ENCODE measurements at places on chromosomes 1 and 21.

GRCh38 chr1:70874818-70875217 is 172.8 kb downstream of the PTGER3 start:
- no peak for DNase-seq

- no peak for DNase-seq
These were observed 19.6 kb upstream of the FAM89A start for GRCh38 chr1:231059566-231060193.

DNA sequence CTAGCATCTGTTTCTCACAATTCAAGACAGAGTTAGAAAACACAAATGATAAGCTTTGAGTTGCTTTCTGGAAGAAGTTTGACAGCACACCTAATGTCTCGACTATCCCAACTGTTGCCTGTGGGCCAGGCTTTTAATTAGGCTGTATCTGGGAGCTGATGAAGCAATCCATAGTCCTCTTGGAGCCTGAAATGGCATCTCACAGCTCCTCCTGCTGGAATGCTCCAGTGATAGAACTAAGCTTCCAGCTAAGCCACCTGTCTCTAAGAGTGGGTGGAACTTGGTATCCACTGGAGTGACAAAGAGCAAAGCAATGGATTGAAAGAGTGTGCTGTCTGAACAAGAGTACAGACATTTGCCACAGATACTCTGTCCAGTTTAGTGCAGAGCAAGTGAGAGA is 605.3 kb upstream of the NR5A2 start:
- DNase-seq, result no peak

- DNase-seq, result no peak
These were observed 10.9 kb upstream of the CD5L start for GRCh38 chr1:157852476-157852875.

DNA sequence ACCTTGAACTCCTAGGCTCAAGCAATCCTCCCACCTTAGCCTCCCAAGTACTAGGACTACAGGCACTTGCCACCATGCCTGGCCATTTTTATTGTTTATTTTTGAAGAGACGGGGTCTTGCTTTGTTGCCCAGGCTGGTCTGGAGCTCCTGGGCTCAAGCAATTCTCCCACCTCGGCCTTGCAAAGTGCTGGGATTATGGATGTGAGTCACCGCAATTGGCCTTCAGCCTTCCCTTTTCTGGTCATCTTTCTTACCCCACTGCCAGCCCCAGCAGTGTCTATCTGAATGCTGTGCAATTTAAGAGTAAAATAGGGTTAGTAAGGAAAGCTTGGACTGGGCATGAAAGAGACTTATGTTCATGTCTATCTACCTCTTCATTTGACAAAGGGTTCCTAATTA is 6.1 kb upstream of the KLF17 start:
- no peak for DNase-seq

GRCh38 chr1:70227439-70227838 is 6.3 kb downstream of the SRSF11 start:
- no peak for DNase-seq

- no peak for DNase-seq
These were observed 36.6 kb upstream of the SSX2IP start for GRCh38 chr1:84726593-84727499.
